ENCODE measurements at places on chromosomes 11 and 22.

GRCh38 chr11:103731670-103732069, 304.8 kb upstream of the DDI1 start:
- no peak for DNase-seq

- no peak for DNase-seq
Observed at GRCh38 chr22:24236656-24237055, 8.2 kb downstream of the GGT5 start.

- no peak for DNase-seq
Observed at GRCh38 chr11:95917193-95918036, 6.5 kb downstream of the MTMR2 start.

DNA sequence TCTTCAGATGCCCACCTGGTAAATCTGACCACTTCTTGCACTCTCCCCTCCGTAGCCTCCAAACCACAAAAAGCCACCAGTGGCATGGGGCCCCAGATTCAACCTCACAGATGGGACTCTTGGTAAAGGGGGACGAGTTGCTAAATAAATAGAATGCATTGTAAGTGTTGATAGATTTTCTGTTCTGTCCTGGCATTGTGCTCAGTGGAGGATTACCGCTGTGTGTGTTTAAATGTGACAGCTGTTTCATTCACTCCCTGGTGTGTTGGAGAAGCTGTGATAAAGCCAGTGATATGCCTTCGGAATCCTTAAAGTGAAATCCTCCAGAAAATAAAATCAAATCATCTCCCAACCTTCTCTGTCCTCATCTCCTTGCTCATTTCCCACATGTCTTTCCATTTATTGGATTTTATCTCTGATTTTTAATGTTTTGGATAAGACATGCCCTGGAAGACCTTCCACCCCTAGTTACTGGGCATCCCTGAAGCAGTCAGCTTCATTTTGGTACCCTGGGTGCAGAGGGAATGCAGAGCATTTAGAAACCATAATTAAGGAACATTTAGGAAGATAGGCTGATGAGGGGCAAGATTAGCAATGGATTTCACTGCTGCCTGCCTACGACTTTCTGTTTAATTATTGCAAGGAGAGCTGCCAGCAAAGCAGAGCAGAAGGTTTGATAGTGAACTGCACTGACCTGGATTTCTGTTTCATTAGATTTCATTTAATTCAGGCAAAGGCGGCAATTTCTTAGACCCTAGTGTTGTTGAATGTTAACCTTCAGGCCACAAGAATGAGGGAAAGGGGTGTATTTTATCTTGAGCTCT, 460.9 kb upstream of the KIRREL3 start:
- DNase-seq, result no peak

DNA sequence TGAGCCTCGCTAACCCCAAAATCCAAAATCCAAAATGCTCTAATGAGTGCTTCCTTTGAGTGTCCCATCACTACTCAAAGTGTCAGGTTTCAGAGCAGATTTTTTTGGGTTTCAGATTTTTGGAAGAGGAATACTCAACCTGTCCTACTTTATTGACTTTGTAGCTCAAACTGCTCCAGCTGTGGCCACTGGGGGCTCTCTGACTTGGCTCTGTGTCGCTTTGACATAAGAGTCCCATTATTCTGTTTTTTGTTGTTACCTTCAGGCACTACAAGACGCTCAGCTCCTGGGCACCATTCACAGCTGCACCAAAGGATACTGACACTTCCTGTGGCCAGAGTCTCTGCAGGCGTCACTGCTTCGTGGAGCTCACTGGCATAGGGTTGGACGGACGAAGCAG, 41.1 kb downstream of the PHF21B start:
- DNase-seq, result no peak

DNA sequence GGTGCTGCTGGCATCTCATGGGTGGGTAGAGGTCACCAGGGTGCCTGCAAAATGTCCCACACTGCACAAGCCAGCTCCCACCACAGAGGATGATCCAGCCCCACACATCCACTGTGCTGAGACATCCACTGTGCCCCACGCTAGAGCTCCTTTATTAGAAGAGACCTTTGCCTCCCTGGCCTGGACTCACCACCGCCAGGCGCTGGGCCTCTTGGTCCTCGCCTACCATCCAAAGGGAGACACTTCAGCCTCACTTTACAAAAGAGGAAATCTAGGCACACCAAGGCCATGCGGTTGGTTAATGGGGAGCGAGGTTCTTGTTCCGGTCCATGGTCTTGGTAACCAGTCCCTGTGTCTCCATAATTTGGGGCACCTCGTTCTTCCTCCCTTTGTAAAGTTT, 3.4 kb upstream of the ANO1 start:
- no peak for DNase-seq

- DNase-seq, result no peak
Observed at GRCh38 chr11:113241636-113242054, 72.7 kb upstream of the TTC12 start.

DNA sequence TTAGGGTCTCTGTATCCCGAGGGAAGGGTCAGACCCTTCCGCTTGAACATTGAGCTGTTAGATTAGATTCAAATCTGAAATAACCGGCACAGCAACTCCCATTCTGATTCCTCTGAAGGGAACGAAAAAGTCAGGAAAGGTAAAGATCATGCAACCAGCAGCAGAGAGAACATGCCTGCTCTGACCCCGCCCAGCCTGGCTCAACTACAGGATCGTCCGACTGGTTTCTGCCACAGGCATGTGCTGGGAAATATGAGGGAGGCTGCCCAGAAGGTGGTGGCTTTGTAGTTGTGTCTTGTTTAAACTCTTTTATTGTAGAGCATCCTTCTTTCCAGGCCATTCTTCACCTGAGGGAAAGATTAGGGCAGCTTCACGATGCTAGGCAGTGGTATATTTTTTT, 5.0 kb upstream of the MTNR1B start:
- no peak for DNase-seq
